Kidney tubule cell (primary cell): ENCODE measurements at places on chromosomes 12 and 14.
A peak's percentile ranks its signal among the peaks of the same experiment; 100 is the strongest.

DNA sequence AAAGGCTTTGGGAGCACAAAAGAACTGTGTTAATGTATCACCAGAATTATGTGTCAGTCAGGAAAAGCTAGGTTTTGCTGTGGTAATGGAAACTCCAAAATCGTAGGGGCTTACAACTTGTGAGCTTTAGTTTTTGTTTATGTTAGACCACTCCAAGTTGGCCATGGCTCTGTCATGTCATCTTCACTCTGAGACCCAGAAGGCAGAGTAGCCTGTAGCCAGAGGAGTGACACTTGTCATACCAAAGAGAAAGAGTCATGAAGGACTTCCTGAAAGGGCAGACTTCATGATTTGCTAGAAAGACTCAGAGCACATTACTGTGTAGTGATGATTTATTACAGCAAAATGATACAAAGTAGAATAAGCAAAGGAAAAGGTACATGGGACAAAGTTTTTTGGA is 133.6 kb upstream of the SSTR1 start:
- peak; percentile 69 for DNase-seq

DNA sequence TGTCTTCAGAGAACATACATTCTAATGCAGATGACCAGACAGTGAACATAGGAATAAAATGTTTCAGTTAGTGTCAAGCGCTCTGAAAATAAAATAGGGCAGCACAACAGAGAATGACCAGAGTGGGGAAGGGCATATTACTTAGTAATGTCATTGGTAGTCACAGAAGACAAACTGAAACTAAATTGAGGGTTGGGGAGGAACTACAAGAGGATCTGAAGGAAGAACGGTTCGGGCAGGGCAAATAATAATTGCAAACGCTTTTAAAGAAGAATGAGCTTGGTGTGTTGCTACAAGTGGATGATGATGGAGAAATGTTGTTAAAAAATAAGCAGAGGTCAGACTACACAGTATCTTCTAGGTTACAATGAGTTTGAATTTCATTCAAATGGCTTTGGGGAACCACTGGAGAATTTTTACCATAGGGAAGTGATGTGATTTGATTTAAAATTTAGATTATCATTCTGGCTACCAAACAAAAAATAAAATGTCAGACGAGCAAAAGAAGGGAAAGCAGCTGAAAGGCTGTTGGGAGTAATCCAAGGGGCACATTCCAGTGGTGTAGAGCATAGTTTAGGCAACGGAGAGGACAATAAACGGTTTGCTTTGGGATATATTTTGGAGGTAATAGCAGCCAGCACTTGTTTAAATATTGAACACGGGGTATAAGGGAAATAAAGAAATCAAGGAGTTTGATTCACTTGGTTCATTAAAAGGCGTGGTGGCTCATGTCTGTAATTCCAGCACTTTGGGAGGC is 56.3 kb upstream of the SLC6A13 start:
- DNase-seq = no peak

GRCh38 chr12:52446367-52447045 is 5.4 kb downstream of the KRT6B start:
- no peak for DNase-seq

GRCh38 chr12:119180380-119181040 is 1.8 kb downstream of the HSPB8 start:
- DNase-seq = peak; percentile 60

- DNase-seq = peak; percentile 65
Measured at GRCh38 chr12:50924439-50925341, 27.7 kb upstream of the HIGD1C start.

DNA sequence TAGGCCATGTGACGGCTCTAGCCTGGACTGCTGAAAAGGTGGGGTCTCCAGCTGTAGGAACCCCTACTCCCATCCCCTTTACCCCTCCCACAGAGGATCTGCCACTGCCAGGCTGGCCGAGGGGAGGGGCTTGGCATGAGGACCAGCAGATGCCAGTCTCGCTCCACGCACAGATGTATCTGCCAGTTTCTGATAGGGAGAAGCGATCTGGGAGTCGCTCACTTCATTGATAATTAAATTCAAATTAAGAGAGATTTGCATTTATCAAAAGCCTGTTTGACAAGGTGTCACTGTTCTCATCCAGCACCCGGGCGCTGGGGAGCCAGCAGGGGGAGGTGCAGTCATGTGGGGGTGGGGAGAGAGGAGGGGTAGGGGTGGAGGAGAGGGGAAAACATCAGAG is 217.6 kb upstream of the MYL2 start:
- DNase-seq = no peak

DNA sequence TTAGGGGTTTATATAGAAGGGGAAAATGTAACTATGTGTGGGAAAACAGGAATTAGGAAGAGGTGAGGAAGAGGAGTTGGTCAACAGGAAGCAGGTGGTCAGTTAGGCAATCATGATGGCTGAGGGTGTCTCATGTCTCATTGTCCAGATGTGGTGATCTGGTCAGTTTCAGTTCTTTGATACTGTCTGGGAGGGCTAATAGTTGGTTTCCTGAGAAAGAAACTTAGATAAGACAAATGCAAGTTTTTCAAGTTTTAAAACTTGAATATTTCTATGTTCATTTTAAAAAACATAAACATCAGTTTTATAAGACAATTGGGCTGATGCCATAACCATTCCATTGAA is 1121.8 kb upstream of the USP15 start:
- DNase-seq = no peak

DNA sequence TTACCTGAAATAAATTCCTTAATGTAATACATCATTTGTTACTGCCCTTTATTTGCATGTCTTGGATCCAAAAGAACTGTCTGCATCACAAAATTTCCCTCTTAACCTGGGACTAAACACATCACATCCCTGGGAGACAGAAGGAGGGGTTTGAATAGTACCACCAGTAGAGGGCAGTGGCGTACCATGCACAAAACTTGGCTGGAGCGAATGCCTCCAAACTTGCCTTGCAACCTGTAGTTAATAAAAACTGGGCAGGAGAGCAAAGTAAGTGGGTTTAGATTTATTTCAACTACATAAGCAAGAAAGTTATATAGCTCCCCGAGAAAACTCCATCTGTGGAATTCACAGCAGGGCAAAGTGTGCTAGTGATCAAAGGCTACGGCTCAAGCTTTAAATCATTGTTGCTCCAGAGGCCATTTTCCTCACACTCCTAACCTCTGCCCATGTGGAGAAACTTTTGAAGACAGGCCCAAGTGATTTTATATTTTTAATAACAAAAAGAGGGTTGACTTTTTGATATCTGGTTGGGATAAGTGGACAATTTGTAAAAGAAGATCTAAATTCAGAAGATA is 1176.7 kb upstream of the SEL1L start:
- peak; percentile 58 for DNase-seq

GRCh38 chr12:20212658-20213555 is 155.4 kb upstream of the PDE3A start:
- peak; percentile 96 for DNase-seq

DNA sequence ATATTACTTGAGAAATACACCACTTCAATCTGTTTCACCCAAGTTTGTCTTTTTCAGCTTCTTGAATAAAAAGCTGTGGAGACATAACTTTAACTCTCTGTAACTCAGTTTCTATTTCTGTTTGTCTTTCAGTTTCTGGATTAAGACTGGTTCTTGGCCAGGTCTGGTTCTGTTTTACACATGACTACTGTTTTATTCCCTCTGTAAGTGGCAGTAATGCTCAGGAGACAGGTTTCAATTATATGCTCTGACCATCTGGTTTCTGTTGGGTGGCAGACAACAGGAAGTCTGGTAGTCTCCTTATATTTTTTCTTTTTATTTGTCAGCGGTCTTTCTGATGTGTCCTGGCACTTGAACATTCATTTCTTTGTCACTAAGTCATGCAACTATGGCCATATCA is 102.9 kb downstream of the RPS29 start:
- no peak for DNase-seq

DNA sequence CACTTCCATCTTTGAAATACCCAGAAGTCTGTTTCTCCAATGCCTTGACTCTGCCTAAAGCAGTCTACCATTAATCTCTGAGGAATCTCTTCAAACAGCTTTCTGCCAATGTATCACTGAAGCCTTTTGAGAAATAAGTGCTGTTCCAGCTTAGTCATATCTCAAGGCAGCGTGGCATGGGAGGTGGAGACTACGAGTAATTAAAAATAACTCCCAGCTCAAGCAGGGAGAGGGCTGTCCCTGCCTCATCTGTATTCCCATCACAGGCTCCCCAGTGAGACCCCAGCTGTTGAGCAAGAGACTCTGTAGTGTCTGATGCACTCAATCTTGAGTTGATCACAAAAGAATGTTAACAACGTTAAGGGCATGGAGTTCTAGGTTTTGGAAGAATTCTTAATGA is 700.6 kb downstream of the DIO2 start:
- DNase-seq = peak; percentile 79

DNA sequence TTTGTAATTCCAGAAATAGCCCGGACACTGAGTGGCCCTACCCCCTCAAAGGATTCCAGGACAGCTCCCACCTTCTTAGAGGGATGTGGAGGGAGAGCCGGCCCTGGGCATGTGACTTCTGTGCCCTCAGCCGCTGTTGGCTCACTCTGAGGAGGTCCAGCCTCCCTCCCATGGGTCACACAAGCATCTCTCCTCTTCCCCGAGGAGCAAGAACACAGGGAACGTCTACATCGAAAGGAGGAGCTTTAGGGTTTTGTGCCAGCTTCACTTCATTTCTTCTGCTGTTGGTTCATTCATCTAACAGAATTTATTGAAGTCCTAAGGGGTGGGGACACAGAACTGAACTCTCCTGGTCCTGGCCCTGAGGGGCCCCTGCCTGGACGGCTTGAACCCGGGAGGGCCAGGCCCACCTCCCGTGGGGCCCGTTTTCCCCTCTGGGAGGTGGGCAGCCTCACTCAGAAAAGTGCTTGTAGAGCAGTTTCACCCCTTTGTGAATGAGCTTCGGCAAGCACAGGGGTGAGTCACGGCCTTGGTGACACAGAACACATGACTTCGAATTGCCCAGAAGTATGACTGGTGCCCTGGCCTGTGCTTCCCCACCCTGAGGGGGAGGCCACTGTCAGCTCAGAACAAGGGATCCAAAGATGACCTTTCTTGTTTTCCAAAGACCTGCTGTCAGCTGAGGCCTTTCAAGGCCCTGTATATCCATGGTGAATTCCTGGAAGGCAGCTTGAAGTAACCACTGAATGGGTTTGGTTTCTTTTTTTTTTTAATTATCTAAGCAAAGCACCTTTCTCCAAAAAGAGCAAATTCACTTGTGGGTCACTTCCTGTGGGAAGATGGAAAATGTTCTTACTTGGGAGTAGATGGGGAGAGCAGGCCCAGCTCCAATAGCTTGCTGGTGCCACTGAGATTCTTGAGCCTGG is 39.2 kb downstream of the NFKBIA start:
- peak; percentile 96 for DNase-seq

DNA sequence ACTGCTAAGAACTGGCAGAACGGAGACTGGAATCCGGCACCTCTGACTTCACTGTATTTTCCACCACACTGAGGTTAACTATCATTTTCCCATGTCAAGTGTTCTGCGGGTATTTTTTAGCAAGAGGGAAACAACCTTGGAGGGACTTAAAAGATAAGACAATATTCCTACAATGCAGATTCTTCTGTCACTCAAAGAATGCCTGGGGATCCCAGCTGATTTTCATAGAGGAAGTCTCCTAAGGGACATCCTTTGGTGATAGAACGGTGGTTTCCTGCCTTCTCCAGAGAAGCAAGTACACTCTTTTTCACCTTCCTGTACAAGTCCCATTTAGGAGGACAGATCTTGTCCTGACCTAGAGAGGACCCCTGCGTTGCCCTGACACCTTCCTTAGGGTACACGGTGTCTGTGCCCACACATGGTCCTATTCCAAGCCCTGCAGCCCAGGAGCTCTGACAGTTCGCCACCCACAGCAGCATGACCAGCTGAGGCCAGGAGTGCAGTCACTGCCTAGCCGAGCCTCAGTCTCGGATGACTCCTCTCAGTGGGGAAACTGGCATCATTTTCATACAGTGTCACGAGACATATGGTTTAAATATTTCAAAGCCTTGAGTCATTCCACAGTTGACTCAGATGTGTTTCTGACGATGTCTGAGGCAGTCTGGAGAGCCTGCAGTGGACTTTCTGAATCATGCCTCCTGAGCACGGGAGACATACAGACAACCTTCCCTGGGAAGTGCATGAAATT is 181.3 kb upstream of the FKBP4 start:
- peak; percentile 95 for DNase-seq

DNA sequence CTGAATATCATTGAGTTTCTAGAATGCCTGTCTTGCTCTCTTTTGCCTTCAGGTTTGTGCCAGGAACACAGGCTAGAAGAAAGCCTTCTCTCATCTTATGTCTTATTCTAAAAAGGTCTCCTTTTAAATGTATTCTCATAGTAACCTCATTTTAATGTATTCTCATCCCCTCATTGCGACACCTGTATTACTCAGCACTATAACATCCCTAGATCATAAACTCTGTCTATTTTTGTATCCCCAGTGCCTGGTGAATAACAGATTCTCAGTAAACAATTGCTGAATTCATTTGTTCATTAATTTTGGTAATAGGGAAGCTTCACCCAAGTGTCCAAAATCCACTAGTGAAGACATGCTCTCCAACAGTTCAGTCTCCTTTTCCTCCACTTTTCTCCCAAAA is 8.8 kb upstream of the LRRK2 start:
- peak; percentile 60 for DNase-seq

DNA sequence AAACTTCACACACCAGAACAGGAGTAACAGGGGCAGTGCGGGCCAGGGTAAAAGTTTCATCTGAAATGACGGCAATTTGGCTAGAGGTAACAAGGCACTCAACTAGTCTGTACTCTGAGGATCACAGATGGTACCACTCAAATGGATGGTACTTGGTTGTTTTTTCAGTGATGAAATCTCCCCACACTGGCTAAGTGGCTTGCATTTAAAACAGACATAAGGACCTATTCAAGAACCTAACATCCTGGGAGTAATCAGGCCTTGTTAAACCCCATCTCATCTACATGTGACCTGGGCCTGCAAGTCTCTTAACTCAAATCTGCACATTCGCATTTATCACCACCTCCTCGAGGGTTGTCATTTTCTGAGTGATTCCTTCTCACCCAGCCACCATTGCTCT is 90.8 kb downstream of the PRKAB1 start:
- no peak for DNase-seq

DNA sequence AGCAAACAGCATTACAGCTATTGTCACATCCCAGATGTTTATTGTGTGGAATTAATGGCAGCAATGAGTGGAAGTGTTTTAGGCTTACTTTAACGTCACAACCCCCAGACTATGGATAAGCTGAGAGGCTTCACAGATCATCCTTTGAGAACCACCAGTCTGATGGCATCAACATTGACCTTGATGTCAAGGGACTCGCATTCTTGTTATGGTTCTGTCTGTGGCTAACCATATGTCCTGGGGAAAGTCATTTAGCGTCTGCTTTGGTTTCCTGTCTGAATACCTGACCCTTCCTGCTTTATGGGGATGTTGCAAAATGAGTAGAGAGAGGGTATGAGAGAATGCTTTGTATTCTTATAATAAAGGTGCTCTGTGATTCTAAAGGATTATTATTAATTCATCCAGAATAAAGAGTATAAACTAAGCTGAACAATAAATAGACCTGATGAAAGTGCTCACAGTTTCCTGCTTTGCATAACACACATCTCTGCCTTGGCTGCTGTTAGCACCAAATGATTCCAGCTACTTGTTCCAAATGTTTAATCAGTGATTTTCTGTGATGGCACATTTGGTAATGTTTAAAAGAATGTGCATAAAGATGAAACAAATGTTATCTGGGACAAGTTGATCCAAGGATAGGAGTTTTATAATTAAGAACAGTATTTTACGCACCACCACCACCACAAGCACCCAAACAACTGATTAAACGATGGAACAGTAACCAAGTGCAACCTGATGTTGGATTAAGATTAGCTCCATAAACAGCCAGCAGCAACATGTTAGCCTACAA is 116.9 kb upstream of the LRIG3 start:
- DNase-seq = peak; percentile 70

- DNase-seq = peak; percentile 23
Measured at GRCh38 chr12:76777765-76778216, 13.9 kb downstream of the ZDHHC17 start.

- DNase-seq = no peak
Measured at GRCh38 chr12:105476616-105477015, 146.1 kb downstream of the C12orf75 start.
